ENCODE measurements at places on chromosomes 4 and X.

DNA sequence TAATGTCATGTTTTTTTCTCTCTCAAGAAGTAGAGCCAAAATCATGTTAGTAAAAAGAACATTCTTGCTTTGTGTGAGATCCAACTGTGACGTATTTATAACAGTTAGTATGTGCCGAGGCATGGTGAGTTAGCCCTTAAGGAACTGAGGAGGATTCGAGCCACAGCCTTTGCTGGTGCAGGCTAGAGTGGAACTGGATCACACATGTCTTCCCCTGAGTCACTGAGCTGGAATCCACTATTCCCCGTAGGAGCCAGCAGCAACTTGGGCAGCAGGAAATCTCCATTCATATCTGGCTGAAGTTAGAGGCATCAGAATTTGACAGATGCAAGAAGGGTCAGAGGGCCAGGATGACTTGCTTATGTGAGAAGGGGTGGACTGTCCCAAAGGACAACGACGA lies 144.6 kb upstream of the KIT start:
- no peak for DNase-seq

GRCh38 chrX:150683536-150684146 lies 9.6 kb upstream of the MTMR1 start:
- no peak for DNase-seq

DNA sequence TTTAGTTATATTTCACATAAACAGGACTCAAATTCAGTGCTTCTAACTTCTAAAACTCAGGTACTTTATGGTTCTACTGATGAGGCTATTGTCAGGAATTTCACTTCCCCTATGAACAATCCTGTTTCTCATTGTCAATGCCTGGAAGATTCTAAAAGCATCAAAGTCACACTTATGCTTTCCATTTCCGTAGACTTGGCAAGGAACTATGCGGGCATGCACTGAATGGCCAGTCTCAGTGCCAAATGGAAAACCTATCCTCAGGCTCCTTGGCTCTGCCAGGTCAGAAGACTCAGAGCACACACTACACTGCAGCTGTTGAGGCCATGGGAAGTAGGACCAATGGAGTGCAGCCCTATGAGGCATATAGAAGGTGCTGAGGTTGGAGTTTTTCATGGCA lies 97.0 kb upstream of the PTPN13 start:
- DNase-seq: no peak

GRCh38 chrX:11647138-11647537 lies 18.6 kb downstream of the ARHGAP6 start:
- DNase-seq: no peak

- no peak for DNase-seq
These were observed 1594.7 kb downstream of the TECRL start for GRCh38 chr4:62814510-62815047.

GRCh38 chrX:288561-288991 lies 7.4 kb downstream of the PLCXD1 start:
- DNase-seq: no peak
